ENCODE measurements at places on chromosomes 1 and 21.

DNA sequence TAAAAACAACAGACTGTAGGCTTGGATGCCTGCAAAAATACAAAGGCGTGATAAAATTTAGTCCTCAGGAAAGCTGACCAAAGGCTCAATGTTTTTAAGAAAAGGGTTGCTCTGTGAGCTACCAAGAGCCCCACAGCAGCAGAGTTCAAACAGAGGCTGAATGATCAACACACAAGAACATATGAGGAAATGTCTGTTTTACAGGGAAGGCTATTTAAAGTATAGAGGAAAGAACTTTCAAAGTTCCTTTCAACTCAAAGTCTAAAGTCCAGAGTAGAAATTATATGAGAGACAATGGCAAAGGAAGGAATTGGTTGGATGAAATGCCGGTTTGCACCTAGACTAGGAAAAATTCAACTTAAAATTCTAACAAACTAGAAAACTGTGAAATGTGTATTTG, 8.6 kb downstream of the CLSTN1 start:
- DNase-seq = no peak

GRCh38 chr21:45412909-45413611, 8.1 kb downstream of the COL18A1 start:
- no peak for DNase-seq

GRCh38 chr1:103256490-103256889, 148.2 kb upstream of the COL11A1 start:
- no peak for DNase-seq

- no peak for DNase-seq
Observed at GRCh38 chr21:36973986-36974850, 7.7 kb upstream of the HLCS start.

GRCh38 chr1:81554108-81554507, 246.6 kb upstream of the ADGRL2 start:
- no peak for DNase-seq

DNA sequence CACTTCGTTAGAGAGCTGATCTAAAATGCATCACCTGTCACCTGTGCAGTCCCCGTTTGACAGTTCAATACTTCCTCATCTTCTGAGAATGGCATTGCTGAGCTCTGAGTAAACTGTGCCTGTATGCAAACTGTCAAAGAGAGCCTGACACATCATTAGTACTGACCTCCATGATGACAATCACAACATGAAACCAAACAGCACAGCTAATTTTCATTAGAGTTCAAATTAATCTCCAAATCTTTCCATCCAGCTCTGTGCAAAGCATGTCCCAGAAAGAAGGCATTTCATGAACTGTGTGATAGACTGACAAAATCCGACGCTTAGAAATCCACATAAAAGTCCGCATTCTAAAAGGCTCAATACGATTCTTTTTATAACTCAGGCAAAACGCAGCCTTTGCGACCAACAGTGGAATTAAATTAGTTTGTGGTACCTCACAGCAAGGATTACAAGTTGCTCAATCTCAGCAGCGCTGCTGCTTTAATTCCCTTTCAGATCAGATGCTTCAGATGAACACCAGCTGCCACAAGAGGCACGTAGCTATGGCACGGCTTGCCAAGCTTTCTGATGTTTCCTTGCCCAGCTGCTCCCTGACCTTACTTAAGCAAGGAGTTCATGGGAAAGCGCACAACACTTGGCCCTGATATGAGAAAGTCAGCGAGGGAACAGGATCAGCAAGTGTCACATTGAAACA, 765.5 kb upstream of the PRMT6 start:
- DNase-seq = no peak

DNA sequence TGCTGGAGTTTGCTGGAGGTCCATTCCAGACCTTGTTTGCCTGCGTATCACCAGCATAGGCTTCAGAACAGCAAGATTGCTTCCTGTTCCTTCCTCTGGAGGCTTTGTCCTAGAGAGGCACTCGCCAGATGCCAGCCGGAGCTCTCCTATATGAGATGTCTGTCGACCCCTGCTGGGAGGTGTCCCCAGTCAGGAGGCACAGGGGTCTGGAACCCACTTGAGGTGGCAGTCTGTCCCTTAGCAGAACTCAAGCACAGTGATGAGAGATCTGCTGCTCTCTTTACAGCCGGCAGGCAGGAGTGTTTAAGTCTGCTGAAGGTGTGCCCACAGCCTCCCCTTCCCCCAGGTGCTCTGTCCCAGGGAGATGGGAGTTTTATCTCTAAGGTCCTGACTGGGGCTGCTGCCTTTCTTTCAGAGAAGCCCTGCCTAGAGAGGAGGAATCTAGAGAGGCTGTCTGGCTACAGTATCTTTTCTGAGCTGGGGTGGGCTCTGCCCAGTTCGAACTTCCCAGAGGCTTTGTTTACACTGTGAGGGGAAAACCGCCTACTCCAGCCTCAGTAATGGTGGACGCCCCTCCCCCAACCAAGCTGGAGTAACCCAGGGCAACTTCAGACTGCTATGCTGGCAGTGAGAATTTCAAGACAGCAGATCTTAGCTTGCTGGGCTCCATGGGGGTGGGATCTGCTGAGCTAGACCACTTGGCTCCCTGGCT, 205.0 kb downstream of the GPR52 start:
- no peak for DNase-seq

- DNase-seq = no peak
Observed at GRCh38 chr21:29335720-29336119, 37.0 kb downstream of the BACH1 start.

- no peak for DNase-seq
Observed at GRCh38 chr1:166383137-166383536, 216.3 kb upstream of the FAM78B start.

Data from GM12892 (cell line).